NAMALWA (cell line): ENCODE measurements at places on chromosomes 7 and 10.

GRCh38 chr10:119997429-119997828 is 104.9 kb downstream of the SEC23IP start:
- DNase-seq, result no peak

DNA sequence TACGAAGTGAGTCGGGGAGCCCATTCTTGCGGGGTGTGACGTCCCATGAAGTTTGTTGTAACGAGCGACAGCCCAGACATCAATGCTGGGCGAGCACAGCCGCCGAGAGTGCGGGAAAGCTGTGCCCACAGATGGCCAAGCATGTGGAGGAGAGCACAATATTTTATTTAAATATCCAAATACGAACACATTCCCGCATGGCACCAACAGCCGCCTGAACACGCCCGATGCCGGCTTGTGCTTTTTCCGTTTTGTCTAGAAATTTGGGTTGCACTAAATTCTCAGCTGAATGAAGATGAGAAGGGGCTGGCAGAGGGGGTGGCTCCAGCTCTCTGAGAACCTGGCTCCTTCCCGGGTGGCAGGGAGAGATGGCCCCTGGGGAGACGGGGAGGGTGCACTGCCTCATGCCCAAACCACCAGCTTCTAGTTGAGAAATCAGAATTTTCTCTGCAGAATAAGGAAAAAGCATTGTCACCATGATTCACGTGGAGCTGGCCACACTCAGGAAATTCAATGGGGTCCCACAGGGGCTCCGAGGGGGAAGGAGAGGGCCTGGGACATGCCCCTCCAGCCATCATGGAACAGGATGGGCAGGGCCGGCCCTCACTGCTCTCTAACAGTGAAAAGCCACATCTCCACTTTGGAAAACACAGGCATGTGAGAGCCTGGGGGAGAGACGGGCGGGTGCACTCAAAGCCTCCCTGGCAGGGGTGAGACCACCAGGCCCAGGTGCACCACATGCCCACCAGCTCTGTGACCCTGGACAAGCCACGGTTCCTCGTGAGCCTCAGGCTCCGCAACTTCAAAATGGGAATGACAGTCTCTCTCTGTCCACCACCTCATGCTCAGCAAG is 48.3 kb downstream of the EBF3 start:
- no peak for DNase-seq

- DNase-seq, result no peak
Measured at GRCh38 chr10:5079306-5079830, 14.8 kb upstream of the AKR1C3 start.

- no peak for DNase-seq
Measured at GRCh38 chr10:1054684-1055083, 1.5 kb upstream of the WDR37 start.

DNA sequence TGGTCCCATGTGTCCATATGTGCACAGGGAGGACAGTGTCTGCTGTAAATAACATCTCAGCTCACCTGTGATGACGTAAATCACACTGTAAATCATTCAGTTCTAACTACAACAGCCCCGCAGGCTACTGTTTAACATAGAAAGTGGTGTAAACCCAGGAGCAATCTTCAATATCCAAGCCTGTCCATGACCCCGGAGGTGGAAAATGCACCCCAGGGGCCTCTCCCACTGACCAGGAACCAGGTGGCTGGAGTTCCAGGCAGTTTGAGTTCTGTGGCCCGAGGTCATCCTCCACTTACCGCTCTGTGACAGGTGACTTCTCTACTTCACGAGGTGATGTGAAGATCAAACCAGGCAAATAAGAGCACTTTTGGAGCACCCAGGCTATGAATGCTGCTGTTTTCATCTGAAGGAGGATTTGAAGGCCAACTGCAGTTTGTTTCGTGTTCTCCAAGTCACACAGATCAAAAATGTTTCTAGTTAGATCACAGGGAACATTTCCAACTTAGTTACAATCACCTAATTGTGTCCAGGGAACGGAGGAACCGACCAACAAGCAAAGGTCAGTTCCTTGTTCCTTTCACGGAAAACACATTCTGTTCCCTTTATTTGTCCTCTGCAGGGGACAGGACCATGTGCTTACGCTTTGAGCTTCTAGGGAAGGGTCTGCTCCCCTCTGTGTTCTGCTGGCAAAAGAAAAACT is 131.8 kb downstream of the WDR37 start:
- DNase-seq, result no peak

DNA sequence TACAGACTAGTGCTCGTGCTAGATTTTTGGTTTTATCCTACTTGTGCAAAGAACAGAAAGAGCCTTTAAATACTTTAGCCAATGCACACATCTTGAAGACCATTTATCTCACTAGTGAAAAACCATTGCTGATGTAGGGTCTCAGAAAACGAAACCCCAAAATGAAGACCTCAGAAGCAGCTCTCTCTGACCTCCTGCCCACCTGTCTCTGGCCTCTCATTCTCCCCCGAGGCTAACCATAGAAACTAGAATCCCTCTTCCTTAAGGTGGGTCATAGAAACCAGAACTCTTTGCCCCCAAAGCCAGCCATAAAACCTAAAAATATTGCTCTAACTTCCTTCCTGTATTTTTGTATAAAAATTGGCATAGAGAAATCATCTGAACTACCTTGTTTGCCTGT is 112.2 kb downstream of the KIF20B start:
- no peak for DNase-seq

DNA sequence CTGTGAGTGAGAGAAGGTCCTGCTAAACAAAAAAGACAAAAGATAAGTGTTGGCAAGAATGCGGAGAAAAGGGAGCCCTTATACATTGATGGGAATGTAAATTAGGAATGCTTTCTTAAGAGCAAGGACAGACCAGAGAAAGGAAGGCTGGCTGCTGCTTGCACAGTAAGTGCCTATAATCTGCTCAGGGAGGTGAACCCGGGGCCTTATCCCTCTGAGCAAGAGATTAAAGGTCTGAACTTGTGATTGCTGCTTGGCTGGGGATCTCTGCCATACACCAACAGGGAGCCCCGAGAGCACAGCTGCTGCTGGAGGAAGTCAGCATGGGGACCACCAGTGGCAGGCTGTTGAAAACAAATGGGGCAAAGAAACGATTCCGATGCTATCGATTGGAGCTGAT is 32.0 kb upstream of the CRTAC1 start:
- DNase-seq, result no peak

DNA sequence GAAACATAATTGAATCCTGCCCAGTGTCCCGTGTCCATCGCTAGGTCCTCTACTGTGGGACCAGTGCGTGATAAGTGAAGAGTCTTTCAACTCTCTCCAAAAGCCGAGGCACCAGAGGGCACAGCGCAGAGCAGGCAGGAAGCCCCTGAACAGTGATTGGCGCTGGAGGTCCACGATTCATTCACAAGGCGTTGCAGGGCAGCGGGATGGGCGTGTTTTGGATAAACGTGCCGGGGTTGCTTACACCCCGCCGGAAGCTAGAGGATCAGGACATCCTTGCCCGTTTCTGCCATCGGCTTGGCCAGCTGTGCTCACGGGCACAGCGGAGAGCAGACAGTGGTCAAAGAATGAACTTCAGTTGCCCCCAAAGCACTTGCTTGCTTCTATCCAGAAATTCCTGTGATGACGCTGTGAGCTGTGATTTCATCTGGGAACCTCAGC is 86.0 kb upstream of the PFKP start:
- no peak for DNase-seq
